Epithelial cell of proximal tubule (primary cell): ENCODE measurements at places on chromosomes 6 and 20. TPM values are rescaled to one million over a fixed set of nuclear protein-coding genes. Genes with fewer than 3 reads are reported as not detected.

- DNase-seq: no peak
Measured at GRCh38 chr20:17457588-17458190, 73.5 kb downstream of the BFSP1 start.

DNA sequence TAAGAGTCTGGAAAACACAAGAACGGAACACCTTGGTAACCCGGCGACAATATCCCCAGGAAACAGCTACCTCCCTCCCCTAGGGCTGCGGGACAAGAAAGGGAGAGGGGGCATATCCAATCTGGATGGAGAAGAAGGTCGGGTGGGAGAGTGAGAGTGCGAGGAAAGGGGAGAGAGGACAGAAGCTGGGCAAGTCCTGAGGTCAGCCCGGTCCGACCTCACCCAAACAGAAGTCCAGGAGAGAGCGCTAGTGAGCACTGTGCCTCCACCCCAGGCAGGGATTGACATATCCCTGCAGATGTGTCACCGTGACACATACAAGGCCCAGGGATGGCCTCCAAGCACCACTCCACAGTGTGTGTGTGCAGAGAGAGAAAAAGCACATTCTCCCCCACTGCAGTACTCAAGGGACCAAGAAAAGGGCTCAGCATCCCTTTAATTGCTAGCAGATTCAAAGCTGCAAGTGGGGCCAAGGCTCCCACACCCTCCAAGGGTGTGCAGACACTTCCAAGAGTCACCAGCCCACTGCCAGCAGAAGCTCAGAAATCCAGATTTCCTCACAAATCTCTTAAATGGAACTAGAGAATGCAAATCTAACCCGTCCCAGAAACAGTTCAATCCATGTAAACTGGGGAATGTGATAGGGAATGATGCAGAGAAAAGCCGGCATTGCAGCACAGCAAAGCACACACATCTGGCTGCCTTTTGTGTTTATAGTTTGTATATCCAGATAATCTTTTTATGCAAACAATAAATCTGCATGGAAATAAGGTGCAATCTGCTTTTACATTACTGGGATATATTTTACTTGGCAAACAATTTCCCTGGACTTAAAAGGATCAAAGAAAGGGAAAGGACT lies 3.1 kb downstream of the PXDC1 start:
- DNase-seq: no peak

Gene EPPIN
- not detected in 2 replicates for total RNA-seq

DNA sequence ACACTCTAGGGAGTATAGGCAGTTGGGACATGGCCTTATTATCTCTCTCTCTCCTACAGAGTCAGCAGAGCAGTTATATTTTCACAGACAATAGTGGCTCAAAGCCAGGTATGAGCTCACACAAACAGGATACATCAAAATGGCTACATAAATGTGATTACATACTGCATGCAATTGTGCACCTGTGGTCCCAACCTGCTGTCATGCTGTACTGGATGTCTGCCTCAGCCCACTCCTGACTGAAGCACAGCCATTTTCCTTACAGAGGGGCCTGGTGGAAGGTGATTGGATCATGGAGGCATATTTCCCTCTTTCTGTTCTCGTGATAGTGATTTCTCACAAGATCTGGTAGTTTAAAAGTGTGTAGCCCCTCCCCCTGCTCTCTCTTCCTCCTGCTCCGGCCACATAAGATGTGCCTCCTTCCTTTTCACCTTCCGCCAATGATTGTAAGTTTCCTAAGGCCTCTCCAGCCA lies 37.0 kb upstream of the SAMHD1 start:
- DNase-seq: no peak
